ENCODE measurements at places on chromosomes 7 and 10. TPM values are rescaled to one million over a fixed set of nuclear protein-coding genes. Genes with fewer than 3 reads are reported as not detected.

DNA sequence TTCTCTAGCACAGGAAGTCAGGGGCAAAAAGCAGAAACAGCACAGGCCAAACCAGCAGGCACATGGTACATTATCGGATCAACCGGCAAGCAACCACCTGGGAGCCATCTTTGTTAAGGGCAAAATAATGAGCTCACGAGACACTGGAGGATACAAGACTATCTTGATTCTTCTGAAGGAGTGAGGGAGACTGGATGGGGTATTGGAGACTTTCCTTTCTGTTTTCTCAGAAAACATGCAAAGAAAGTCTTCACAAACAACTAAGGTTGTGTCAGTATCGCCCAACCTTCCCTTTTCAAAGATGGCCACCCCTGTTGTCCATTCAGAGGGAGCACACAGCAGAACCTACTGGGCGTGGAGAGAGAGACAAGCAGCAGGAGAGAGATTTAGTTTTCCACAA lies 29.6 kb downstream of the GOLGA7B start:
- no peak for DNase-seq

GRCh38 chr7:33504266-33504665 lies 374.9 kb downstream of the BBS9 start:
- DNase-seq: no peak

- no peak for DNase-seq
Measured at GRCh38 chr7:91185771-91186170, 78.5 kb upstream of the FZD1 start.

Gene SLC26A4
- total RNA-seq: not detected

DNA sequence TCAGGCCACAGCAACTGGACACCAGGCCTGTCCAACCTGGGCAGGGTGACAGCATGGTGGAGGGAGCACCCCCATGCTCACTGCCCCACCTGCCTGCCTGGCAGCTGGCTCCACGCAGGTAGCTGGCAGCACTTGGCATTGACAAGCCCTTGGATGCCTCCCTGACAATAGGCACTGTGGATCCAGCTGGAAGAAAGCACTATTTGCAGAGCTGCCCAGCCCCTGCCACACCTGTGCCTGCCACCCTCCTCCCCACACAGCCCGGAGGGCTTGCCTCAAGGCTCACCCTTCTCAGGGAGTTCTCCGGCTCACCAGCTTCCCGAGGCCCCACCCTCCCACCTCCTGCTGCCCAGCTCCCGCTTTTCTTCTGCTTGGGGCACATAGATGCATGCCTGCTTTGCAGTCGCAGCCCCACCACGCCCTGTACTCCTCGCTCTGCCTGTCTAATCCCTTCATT lies 160.1 kb downstream of the NEURL1 start:
- DNase-seq: no peak

DNA sequence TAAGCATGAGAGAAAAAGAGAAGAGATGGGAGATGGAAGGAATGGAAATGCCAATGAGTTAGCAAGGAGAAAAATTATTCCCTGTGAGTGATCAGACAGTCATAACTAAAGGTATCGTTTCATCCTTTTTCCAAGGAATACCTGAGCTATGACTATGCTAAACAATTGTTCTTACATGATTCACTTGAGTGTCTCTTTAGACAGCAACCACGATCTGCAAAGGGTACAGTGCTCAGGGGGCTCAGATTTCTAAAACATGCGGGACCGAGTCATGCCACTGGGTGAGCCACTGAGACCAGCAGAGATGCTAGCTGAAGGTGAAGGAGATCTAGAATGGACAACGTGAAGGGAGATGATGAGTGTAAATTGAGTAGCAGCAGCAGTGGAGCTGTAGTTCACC lies 78.0 kb upstream of the CTTNBP2 start:
- no peak for DNase-seq

- no peak for DNase-seq
Measured at GRCh38 chr10:75709245-75709644, 277.8 kb downstream of the LRMDA start.
